Activated CD4-positive, alpha-beta memory T cell treated with anti-CD3 and anti-CD28 coated beads for 36 hours (primary cell): ENCODE measurements at places on chromosomes 6 and 20. TPM values are rescaled to one million over a fixed set of nuclear protein-coding genes. Genes with fewer than 3 reads are reported as not detected.

- peak; percentile 67 for DNase-seq
Measured at GRCh38 chr20:38165089-38165965, at the start of gene TGM2. TSS of gene TGM2 (minus strand) at chr20:38165270. CDS start at chr20:38165198, 72 bp downstream.

The IMPG1 gene
- not detected for total RNA-seq

GRCh38 chr6:144797881-144798589 is 512.9 kb downstream of the UTRN start:
- DNase-seq, result no peak

DNA sequence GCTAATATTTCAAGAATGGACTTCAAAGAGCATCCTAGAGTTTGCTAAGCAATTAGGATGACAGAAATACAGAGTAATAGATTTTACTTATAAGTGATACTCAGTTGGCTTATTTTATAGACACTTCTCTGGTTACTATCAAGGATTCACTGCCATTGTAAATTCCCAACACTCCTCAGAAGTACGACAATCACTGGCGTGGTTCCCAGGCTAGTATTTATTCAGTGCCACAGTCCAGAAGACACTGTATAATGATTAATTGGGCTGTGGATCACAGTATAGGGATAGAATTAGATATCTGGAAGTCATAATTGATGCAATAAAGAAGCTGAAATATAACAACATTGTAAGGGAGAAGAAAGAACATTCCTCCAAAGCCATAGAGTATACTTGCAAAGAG is 15.7 kb downstream of the MANEA start:
- DNase-seq, result no peak

DNA sequence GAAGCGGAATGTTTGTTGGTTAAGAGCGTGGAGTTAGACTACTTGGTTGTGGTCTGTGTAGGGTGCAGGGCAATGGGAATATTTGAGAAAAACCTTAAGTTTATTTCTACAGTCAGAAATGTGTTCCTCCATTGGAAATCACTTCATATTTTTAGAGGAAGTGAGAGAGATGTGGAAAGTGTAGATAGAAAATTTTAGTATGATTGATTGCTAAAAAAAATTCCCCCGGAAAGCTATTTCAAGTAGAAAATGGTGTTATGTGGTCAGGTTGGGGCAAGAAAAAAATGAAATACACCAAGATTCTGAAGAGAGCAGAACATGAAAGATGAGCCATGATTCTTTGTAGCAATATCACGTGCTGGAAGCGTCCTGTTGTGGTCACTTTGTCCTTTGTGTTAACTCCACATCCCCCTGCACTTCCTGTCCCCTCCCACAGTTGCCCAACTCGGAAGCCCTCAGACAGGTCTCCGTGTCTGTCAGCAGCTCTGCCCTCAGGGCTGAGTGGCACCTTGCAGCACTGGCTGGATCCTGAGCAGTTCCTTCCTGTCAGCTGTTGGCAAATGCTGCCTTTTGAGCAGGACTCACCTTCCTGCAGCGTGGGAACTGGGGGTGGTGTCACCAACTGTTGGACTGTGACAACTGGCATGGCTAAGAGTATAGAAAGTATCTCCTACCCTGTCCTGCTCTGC is 137.5 kb upstream of the SLC24A3 start:
- DNase-seq, result no peak

DNA sequence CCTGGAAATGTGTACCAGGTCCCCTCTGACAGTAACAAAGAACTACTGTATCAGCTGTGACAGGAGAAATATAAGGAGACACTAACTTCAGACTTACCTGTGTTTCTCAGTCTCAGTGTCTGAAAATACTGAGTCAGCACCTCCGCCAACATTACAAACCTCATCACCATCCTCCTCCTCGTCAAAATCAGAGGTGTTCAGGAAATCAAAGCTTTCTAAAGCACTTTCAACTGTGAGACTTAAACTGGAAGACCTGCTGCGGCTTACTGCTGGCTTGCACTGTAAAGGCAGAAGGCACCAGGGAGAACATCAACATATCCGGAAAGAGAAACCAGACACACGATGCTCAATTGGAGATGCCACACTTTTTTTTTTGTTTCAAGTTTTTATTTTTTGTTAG is 40.3 kb upstream of the ARMH2 start:
- peak; percentile 40 for DNase-seq

GRCh38 chr6:39088331-39088730 is 26.7 kb downstream of the SAYSD1 start:
- DNase-seq, result peak; percentile 40

- no peak for DNase-seq
Measured at GRCh38 chr6:34851361-34851760, 36.5 kb downstream of the TAF11 start.

DNA sequence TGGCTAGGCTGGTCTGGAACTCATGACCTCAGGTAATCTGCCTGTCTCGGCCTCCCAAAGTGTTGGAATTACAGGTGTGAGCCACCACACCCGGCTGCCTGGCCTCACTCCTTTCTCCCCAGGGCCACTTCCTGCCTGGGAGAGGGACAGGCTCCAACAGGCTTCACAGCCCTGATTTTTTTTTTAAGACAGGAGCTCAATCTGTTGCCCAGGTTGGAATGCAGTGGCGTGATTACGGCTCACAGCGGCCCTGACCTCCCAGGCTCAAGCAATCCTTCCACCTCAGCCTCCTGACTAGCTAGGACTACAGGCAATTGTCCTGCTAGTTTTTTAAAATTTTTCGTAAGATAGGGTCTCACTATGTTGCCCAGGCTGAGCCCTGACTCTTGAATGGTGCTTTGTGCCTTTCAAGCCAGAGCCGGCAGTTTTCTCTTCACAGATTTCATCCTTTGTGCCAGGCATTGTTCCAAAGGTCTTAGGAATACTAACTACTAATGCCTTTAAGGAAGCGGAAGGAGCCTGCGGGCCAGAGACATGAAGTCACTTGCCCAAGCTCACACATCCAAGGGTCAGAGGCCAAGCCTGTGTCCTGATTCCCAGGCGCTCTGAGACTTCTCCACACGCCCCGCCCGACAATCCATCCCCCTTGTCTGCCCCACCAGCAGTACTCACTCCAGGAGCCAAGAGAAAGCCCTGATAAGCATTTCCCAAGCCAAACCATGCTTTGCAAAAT is 19.2 kb downstream of the CAPN11 start:
- no peak for DNase-seq

The TPMT gene
- 7.8 TPM for total RNA-seq

- no peak for DNase-seq
Measured at GRCh38 chr6:3592371-3592941, 135.6 kb upstream of the SLC22A23 start.

DNA sequence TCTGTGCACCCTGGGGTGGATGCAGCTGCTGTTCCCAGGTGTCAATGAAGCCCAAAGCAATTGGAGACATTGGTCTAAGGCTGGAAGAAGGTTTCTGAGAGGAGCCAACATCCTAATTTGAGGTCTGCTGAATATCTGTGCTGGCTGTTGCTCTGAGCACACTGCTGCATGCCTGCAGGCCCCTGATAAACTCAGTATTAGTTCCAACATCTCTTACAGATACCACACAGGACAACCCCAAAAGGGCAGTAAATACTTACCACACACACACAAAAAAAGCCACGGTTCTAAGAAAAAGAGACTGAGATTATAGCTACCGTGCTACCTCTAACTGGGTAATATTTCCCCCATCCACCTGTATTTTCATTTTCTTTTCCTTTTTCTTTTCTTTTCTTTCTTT is 164.3 kb upstream of the SOX4 start:
- no peak for DNase-seq

The OR2H1 gene
- not detected for total RNA-seq

DNA sequence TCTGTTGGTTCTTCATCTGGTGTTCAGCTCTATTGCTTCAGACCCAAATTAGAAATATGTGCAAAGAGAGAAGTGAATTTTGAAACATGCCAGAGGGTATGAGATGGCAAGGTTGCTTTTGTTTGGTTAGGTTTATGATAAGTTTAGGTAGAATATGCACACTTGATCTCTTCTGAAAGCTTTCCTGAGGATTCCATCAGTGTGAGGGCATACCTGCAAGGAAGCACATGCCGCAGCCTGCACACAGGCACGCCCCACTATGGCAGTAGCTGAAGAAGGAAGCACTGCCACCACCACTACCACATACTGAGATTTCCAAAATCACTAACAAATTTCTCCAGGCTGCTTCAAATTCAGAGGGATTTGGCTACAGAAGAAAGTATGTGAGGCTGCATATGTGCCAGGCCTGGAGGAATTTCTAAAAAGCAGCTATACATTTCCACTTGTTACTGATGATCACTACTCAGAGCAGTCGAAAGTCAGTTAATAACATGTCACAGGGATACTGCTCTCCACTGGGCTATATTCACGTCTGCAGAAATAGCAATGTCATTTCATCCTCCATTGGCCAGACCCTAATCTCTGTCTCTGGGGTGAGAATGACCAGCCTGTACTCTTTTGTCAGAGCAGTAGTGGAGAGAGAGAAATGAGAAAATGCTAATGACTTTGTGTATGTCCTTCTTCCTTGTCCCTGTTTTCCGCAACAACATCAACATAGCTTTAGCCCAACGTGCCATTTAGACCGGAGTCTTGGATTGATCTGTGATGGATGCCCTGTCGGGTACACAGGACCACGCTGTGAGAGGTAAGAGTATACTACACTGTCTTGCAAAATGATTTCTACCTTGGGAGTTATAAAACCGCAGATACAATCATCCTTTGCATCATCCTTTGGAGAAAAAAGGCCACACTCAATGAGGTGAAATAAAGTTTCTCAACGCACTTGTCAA is 396.7 kb downstream of the LAMA2 start:
- no peak for DNase-seq

- DNase-seq, result peak; percentile 84
Measured at GRCh38 chr6:33700391-33701050, 11.0 kb downstream of the UQCC2 start.

The RIPOR3 gene
- total RNA-seq, result not detected

The CLIC5 gene
- total RNA-seq, result 8.5 TPM
